NCI-H460 (cell line): ENCODE measurements at places on chromosomes 1 and 21. TPM values are rescaled to one million over a fixed set of nuclear protein-coding genes. Genes with fewer than 3 reads are reported as not detected.

GRCh38 chr1:210291786-210292230, 36.9 kb upstream of the HHAT start:
- DNase-seq = no peak

DNA sequence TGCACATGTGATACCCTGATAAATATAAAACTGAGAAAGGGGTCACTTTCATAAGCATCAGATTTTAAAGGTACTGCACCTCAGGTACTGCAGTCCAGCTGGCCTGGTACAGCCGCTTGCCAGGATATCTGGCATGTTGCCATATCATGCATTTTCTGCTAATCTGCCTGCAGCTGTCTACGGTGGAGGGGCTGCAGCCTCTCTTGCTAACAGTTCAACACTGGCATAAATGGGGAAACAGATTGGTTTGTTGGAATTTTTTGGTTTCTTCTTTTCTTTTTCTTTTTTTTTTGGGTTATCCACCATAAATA, 71.5 kb downstream of the MIS18A start:
- DNase-seq = no peak

- no peak for DNase-seq
These were observed 34.3 kb downstream of the SMG7 start for GRCh38 chr1:183506561-183506960.

GRCh38 chr1:31583995-31584868, 7.9 kb downstream of the TINAGL1 start:
- no peak for DNase-seq

DNA sequence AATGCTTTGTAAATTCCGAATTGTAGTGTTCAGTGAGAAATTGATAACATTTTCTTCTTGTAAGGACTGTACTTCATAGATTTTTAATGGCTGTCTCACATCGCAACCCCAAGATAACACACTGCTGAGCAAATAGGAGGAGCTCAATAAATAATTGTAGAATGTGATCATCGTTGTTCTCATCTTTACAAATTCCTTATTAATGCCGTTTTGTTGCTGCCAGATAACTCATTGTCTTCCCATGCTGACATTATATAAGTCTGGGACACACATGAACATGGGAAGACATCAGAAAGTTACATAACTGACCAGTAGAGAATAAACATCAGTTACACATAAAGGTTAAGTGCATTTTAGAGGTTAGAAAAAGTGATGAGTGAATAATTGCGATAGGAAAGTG, 46.4 kb upstream of the TSPAN2 start:
- DNase-seq = no peak

GRCh38 chr1:78432016-78432415, 58.8 kb upstream of the PTGFR start:
- DNase-seq = no peak

DNA sequence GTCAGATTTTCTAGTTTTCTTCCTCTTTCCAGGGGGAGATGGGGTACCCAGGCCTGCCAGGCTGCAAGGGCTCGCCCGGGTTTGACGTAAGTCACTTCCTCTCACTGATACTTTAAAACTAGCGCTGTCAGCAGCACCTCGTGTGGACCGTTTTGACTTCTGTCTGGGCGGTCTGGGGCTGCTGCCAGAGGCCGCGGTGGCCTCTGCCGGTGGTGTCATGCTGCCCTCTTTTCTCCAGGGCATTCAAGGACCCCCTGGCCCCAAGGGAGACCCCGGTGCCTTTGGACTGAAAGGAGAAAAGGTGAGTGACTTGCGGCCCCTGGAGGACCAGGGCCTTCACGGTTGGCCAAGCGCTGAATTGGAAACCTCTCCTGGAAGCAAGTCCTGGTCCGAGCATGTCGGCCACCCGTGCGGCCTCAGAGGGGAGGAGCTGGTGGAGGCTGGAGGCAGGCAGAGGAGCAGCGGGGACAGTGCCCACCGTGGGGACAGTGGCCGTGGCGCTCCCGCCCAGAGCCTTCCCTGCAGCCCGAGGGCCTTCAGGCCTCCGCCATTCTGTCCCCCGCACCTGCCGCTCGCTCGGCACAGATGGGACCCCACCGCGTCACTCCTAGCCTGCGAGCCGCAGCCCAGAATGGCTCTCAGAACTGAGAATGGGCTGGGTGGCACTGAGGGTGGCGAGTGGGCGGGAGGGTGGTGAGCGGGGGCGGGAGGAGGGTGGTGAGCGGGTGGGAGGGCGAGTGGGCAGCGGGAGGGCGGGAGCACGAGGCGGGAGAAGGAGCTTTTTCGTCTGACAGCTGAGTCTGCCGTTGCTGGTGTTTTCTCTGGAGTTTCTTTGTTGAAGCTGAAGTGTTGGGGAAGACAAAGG, 9.4 kb downstream of the COL6A1 start:
- no peak for DNase-seq

DNA sequence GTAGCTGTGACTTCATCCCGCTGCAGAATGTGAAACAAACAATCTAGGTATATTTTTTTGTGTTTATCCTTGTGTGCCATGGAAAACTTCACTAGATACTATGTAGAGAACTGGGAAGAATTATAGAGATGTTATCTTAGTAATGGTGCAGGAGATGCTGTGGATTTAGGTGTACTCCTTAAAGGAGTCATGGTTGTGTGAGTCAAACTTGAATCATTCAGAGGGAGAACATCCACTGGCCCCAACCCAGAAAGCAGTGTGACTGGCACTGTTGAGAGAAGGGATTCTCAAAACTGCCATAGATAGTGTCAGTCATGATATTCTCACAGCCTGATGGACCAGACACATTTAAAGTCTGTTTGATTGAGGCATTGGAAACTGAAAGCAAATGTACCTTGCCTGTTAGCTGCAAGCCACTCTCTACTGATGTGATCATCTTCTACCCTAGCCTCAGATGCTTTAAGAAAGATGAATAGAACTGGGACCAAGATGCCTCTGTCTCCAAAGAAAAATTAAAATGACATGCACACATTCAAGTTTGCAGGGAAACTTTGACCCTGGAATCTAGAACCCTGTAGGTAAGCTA, 754.6 kb downstream of the MRPL39 start:
- no peak for DNase-seq

DNA sequence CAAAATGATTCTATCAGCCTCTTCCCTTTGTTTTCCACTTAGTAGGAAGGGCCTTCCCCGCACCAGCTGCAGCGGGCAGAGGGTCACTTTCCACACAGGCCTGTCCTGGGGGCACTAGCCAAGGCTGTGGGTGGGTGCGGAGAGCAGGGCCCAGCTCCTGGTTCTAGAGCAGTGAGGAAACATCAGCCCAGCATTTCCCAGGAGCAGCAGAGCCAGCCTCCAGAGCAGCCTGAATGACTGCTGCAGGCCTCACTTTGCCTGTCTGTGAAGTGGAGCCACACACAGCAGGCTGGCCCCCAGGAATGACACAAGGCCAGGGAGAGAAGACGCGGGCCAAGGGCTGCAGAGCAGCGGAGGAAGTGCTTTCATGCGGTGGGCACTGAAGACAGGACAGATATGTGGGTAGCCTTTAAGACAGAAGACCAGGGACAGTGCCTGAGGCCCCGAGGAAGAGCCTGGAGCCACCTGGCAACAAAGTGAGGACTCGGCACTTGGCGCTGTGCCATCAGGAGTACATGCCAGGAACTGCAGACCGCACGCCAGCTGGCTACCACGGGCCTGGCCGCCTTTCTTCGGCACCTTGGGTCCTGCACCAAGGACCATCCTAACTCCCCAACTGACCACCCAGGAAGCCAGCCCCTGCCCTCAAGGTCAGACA, 42.0 kb downstream of the ACOT7 start:
- DNase-seq = no peak

DNA sequence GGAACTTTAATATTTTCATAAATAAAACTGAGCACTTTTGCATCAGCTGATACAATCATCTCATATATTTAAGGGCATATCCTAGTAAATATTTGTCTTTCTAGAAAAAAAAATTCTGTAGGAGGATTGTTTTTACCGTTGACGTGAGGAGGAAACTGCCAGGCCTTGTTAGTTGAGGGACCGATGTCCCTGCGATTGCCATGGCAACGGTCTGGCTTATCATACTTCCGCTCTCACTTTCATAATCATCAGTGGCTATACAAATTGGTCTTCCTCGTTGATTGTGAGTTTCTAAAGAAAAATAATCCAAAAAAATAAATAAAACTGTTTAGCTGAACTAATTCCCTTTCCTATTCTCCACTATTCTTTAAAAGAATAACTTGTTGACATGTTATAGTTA, 69.3 kb upstream of the ANGPTL3 start:
- no peak for DNase-seq

GRCh38 chr1:11668516-11668915, 4.5 kb downstream of the FBXO6 start:
- DNase-seq = no peak

DNA sequence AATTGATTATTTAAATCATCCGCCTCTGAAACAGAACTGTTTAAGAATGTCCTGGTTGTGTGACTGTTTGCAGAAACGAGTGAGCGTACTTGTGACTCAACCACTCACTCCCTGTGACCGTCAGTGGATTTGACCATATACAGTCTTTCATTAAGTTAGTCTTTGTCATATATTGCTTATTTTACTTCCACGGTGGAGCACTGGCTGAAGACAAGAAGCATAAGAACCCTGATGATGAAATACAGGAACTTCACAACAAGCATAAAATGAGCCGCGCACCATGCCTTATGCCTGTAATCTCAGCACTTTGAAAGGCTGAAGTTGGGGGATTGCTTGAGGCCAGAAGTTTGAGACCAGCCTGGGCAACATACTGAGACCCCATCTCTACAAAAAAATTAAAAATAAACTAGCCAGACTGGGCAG, 194.0 kb downstream of the TOMM20 start:
- DNase-seq = no peak

- peak; percentile 25 for DNase-seq
These were observed 25.1 kb downstream of the NENF start for GRCh38 chr1:212457740-212458338.

DNA sequence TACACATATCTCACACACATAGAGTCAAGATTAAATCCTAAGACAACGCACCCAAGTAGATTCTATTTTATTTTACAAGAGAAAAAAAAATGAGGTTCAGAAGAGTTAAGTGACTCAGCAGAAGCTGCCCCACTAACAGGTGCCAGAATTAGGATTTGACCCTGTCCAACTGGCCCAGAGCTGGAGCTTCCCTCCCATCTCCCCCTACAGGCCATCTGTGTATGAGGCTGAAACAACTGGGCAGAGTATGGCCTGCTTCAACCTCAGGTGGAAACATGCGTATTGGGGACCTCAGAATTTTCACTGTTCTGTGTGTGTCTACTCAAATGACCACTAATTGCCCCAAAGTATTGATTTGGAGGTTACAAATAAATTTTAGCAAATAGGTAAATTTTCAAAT, 29.9 kb downstream of the PSMG1 start:
- no peak for DNase-seq

DNA sequence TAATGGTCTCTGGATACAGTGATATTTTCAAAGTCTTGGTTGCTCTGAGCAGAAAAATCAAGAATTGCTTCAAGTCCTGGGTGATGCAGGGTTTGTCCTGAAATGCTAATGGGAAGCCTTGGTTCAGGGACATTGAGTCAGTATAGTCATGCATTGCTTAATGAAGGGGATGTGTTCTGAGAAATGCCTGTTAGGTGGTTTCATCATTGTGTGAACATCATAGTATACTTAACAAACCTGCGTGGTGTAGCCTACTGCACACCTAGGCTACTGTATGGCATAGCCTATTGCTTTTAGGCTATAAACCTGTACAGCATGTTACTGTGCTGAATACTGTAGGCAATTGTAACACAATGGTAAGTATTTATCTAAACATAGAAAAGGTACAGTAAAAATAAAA, 36.4 kb downstream of the TBCE start:
- no peak for DNase-seq

DNA sequence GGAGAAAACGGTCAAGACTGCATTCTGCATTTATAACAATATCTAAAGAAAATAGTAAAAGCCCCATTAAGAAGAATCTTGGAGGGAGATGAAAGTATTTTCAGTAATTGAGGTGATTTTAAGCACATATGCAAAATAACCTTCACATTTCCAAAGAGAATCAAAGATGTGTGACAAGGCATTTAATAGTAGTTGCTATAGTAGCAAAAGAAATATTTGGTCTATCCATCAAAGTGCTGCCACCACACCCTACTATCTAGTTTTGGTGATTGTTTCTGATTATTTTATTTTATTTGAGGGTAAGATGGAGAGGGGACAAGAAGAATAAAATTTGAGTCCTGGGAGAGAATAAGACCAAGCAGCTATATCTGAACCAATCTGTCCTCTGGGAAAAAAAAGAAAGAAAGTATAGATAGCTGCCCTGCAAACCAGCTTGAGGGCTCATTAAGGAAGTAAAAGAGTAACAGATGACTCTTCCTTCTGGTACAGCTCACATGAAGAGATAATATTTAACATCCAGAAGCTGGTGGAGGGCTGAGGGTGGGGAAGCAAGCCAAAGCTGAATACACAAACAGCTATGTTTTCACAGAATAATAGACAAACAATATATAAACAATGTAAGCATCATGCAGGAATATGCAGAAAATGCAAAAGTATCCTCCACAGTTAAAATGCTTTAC, 47.2 kb upstream of the RASAL2 start:
- no peak for DNase-seq

DNA sequence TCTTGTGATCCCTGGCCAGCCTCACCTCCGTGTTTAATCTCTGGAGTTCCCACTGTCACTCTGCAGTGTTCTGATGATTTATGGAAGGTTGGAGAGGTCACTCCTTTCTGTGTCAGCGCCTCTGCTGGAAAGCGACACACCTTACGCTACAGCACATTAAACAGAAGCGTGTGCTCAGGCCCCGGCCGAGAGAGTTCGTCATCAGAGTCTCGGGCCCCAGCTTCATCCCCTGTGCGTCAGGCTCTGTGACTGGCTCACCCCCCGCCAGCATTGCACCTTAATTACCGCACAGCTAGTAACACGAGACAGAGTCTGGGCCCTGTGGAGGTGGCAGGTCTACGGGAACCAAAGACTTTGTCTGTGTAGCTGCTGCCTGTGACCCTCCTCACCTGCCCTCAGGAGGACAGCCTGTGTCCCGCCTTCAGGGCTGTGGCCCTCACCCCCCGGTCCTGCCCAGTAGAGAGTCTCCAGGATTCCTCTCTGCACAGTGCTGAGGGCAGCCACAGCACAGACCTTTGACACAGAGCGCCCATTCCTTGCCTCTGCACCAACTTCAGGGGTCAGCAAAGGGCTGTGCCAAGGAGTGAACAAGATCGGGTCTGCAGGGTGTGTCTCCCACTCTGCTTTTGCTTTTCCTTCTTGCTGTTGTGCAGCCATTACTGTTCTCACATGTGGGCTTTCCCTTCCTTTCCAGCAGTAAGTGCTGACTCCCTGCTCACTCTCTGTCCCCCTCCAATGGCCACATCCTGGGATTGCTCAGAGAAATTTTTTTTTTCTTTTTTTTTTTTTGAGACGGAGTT, 157.6 kb downstream of the PGBD5 start:
- peak; percentile 62 for DNase-seq

GRCh38 chr1:108716437-108717230, 3.9 kb downstream of the FNDC7 start:
- no peak for DNase-seq

Gene CD1D
- 0.07 TPM in 1 of 2 replicates, not detected in the other for total RNA-seq

Gene PPCS
- 57.6 and 65.1 TPM in 2 replicates for total RNA-seq

Gene ASCL5
- total RNA-seq = 0.15 TPM in 1 of 2 replicates, not detected in the other

Gene PTGS2
- 2.4 and 3.7 TPM in 2 replicates for total RNA-seq

Gene PCSK9
- total RNA-seq = not detected in 2 replicates

Gene SPATA45
- not detected in 2 replicates for total RNA-seq

Gene NHLH1
- 0.27 TPM in 1 of 2 replicates, not detected in the other for total RNA-seq

Gene EPHA8
- total RNA-seq = 1.1 and 1.3 TPM in 2 replicates

Gene EPHA2
- 52.3 and 53.9 TPM in 2 replicates for total RNA-seq
